ENCODE measurements at places on chromosomes 11 and 22.

- DNase-seq, result no peak
Observed at GRCh38 chr22:28900379-28900925, 17.1 kb downstream of the ZNRF3 start.

DNA sequence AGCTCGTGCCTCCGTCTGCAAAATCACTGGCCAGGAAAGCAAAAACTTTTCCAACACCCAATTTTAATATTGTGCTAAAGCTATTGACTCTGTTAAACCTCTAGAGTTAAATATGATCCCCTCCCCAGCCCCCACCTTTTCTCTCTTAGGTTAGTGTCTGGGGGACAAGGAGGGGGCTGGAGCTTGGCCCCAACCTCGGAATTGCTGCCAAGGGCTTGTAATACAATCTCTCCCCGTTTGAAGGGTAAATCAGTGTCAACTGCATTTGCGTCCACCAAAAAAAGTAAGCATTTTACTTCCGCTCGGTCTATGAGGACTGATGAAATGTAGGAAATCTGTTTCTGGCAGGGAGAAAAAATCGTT lies at the start of gene GAS2:
Gene GAS2 (plus strand): TSS at position 287 of the 363 bp plus-strand sequence. CDS start 8,259 bp downstream, outside the sequence.
- DNase-seq, result no peak

GRCh38 chr22:23044570-23044969 lies 25.7 kb upstream of the GNAZ start:
- no peak for DNase-seq

- no peak for DNase-seq
Observed at GRCh38 chr11:115423728-115424459, 80.3 kb downstream of the CADM1 start.

GRCh38 chr22:44906999-44907644 lies 102.7 kb downstream of the PHF21B start:
- DNase-seq, result no peak

- no peak for DNase-seq
Observed at GRCh38 chr11:81644239-81644840, 1089.3 kb downstream of the FAM181B start.

- no peak for DNase-seq
Observed at GRCh38 chr11:19311308-19312030, 70.7 kb upstream of the E2F8 start.

GRCh38 chr11:30196400-30197206 lies 34.2 kb upstream of the FSHB start:
- peak; percentile 44 for DNase-seq

DNA sequence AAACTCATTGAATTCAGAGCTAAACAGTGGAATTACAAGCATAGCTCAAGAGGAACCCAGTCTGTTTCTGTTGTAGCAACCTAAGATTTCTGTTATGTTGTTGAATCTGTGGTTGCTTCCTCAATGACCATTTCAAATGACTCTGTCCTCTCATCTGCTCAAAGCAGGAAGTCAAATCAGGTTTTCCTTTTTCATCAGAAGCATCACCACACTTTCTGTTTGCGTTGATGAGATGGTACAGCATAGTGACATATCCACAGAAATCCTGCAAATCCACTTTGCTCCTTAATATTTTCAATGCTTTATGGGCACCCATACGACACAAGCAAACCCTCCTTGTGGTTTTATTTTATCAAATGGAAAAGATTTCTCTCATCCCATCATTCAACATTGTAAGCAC lies 12.6 kb upstream of the UCP2 start:
- peak; percentile 81 for DNase-seq

- DNase-seq, result no peak
Observed at GRCh38 chr11:32115446-32115845, 24.6 kb downstream of the RCN1 start.

- DNase-seq, result no peak
Observed at GRCh38 chr11:105149477-105149876, 9.9 kb upstream of the CARD18 start.

DNA sequence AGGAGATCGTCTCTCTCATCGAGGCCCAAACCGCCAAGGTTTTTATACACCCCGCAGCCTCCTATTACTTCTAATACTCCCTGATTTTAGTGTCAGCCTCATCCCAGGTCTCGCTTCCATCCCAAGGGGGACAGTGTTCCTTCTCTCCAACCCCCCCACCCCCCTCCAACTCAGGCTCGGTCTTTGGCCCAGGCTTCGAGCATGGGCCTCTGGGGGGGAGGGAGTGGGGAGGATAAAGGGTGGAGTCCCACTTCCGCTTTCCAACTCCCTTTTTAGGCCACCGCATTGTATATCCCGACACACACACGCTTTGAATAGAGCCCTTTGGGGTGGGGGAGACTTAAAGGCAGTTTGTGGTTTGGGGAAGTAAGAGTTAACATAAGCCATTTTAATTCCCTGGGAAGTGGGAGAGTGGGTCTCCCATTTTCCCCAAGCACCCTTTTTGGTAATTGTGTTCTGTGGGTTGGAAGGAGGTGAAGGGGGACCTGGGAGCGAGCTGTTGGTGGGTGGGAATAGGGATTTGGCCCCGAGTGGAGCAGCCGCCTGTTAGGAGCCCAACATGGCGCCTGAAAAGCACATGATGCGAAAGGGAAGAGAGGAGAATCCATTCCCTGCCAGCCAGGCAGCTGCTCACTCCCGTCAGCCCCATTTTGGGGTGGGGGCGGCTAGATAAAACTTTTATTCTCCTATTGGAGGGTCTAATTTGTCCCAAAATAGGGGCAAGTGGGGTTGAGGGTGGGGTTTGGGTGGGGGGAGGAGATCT lies 844 bp downstream of the PCF11 start:
- DNase-seq, result peak; percentile 36

DNA sequence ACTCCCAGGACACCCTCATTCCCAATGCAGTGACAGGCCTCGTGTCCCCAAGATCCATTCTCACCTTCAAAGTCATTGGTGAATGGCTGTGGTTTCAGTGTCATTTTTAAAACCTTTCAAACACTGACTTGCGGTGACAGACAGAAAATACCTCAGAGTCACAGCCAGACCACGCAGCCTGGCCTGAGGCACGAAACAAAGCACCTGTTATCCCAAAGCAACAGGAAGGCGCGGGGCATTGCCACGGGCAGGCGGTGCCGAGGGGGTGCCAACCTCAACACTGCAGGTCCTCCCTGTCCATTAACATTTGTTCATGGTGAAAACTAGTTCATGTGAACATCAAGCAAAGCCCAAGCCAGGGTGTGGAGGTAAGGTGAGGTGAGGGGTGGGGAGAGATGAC lies 38.2 kb downstream of the RPUSD4 start:
- no peak for DNase-seq

DNA sequence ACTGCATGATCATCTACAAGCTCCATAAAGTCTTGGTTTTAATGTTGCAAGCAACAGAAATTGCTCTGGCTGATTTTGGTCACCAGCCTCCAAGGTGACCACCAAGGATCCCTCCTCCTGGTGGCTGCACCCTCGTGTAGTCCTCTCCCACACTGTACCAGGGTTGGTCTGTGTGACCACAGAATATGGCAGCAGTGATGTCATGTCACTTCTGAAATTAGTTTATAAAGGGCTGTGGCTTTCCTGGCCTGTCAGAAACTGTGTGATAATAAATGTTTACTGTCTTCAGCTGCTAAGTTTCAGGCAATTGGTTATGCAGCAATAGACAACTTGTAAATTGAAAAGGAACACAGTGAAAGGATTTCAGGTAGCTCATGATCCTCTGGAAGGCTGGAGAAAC lies 5.3 kb upstream of the PRDM11 start:
- no peak for DNase-seq

GRCh38 chr11:120797143-120797542 lies 226.8 kb upstream of the TBCEL start:
- DNase-seq, result no peak

DNA sequence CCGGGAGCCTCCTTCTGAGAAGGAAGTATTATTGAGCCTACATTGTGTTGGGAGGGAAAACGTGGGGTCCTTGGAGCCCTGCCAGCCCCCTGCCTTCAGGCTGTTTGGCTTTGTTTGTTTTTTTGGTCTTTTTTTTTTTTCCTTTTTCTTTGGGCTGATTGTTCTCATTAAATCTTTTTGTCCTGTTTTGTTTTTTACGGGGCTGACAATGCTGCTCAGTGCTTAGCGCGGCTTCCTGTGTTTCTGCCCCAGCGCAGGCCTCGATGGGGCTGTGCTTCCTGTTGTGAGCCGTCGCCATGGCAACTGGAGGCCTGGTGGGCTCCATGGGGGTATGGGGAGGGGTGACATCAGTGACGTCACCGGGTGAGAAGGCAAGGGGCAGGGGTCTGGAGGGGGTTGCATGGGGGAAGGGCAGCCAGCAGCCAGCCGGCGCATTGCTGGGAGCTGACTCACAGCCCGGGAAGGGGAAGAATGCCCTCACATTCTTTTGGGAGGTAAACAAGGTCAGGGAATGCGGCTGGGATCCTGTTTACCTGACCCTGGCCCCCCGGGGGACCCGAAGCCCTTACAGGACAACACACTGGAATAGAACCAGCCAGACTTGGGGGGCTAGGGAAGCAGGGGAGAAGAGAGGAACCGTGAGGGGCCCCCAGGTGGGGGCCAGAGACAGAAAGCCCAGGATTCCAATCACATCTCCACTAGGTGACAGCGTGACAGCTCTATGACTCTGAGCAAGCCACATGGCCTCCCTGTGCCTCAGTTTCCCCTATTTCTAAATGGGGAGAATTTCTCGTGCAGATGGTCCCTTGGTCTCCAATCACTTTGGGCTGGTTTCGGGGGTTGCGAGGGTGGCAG lies 22.2 kb upstream of the CBX7 start:
- DNase-seq, result peak; percentile 79

DNA sequence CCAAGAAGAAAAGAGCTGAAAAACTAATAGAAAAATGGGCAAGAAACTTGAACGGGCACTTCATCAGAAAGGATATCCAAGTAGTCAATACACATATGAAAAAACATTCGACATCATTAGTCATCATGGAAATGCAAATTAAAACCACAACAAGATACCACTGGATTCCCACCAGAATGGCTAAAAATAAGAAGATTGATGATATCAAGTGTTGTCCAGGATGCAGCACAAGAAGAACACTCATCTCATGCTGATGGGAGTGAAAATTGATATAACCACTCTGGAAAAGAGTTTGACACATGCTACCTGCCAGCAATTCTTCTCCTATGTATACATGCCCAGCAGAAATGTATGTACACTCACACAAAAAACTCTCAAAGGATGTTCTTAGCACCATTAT lies 26.9 kb upstream of the SCUBE2 start:
- DNase-seq, result no peak

GRCh38 chr22:46564084-46564714 lies 26.8 kb upstream of the CELSR1 start:
- DNase-seq, result no peak

- no peak for DNase-seq
Observed at GRCh38 chr11:44868455-44869421, 81.9 kb downstream of the TP53I11 start.

DNA sequence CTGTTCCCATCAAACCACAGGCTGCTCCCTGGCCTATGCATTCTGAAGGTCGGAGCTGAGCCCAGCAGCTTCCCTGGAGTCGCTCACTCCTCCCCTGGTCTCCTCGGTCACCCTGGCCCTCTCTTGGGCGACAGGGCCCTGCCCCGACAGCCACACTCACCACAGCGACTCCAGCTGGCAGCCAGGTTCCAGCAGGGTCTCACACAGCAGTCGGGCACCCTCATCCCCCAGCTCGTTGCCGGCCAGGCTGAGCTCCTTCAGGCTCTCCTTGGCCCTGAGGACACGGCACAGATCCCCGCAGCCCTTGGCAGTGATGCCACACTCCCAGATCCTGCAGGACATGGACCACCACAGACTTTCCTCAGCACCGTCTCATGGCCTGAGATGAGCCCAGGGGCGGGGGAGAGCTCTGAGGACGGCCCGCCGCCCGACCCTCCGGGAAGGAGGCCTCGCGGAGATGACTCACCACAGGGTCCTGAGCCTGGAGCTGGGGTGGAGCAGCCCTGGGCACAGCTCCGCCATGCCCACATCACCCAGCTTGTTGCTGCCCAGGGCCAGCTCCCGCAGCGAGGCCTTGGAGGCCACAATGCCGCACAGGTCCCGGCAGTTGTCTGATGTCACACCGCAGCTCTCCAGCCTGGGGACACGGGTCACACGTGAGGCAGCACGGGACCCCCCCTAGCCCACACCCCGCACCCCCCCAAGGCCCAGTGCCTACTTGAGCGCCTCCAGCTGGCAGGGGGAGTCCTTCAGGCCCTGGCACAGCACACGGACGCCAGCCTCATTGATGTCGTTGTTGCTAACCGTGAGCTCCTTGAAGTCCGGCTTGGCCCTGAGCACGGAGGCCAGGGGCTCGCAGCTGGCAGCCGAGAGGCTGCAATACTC lies 8.5 kb downstream of the RNH1 start:
- DNase-seq, result no peak

DNA sequence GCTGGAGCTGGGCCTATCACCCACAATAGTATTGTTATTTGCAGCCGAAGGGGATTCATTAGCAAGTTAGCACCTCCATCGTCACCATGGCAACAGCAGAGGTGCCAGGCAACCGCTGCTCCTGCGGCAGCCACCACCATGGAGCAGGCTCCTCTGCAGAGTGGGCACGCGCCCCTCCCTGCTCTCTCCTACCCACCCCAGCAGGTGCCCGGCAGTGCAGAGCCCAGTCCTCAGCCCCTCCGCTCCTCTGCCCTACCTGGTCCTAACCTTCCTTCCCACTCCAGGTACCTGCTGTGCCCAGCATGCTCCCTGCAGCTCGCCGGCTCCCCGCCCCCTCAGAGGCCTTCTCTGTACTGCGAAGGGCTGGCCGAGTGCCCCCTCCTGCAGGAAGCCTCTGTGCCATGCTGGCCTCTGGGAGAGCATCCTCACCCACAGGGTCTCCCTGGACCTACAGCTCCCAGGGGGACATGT lies 3.6 kb downstream of the DUSP8 start:
- peak; percentile 80 for DNase-seq

GRCh38 chr11:121572571-121573059 lies 119.8 kb upstream of the SORL1-AS1 start:
- no peak for DNase-seq

DNA sequence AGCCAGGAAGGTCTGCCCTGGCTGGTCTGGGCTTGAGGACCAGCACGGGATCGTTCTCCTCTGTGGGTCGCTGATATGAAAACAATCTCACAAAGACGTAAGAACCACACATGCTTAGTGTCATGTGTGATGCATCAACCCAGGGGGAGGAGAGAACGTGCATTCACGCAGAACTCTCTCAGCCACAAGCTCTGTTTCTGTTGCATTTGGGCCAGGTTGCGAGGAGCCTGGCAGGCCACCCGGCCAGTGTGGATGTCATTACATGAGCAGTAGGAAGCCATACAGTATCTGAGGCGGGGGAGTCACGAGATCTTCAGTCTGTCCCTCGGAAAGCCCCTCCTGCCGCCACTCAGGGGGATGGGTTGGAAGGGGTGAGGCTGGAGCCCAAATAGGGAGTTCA lies 53.1 kb upstream of the KCNQ1OT1 start:
- no peak for DNase-seq

DNA sequence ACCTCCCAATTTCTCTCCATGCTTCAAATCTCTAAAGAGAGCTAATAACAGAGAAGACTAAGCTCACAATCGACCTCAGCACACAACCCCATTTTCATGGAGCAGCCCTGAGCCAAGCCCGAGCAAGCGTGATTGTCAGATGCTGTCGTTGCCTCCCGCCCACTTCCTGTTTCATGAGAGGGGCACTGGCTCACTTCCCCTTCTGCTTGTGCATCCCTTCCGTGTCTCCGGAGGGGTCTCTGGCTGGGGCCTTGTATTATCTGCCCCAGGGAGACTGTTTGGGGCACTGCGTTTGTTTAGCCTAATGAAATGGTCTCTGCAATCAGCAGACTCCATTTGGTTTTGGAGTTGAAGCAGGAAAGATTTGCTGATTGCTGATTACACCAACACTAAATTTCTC lies 181.3 kb upstream of the SEZ6L start:
- DNase-seq, result no peak
